Kidney tubule cell (primary cell): ENCODE measurements at places on chromosomes 3 and 15.
A peak's percentile ranks its signal among the peaks of the same experiment; 100 is the strongest.

GRCh38 chr3:176741664-176742047 lies 455.6 kb downstream of the TBL1XR1 start:
- no peak for DNase-seq

- DNase-seq = peak; percentile 52
Observed at GRCh38 chr15:92733934-92734521, 78.5 kb upstream of the FAM174B start.

DNA sequence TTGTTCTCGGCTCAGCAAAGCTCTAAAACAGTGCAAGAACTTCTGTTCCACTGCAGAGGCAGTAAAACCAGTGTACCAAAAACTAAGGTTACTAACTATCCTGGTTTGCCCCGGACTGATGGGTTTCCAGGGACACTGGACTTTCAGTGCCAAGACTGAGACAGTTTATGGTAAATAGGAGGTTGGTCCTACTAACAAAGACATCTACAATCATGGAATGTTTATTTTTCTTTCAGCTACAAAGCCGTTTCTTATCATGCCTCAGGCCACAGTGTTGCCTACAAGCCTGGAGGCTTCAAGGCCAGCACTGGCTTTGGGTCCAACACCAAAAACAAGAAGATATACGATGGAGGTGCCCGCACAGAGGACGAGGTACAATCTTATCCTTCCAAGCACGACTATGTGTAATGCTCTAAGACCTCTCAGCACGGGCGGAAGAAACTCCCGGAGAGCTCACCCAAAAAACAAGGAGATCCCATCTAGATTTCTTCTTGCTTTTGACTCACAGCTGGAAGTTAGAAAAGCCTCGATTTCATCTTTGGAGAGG lies 20.8 kb downstream of the CLDN18 start:
- DNase-seq = no peak

GRCh38 chr3:47197287-47197686 lies 33.4 kb upstream of the SETD2 start:
- no peak for DNase-seq

GRCh38 chr3:127387556-127388153 lies 99.8 kb upstream of the PRR20G start:
- DNase-seq = no peak

GRCh38 chr3:9935966-9936510 lies 2.4 kb downstream of the CRELD1 start:
- DNase-seq = no peak
